ENCODE measurements at places on chromosomes 3 and 15. TPM values are rescaled to one million over a fixed set of nuclear protein-coding genes. Genes with fewer than 3 reads are reported as not detected.

DNA sequence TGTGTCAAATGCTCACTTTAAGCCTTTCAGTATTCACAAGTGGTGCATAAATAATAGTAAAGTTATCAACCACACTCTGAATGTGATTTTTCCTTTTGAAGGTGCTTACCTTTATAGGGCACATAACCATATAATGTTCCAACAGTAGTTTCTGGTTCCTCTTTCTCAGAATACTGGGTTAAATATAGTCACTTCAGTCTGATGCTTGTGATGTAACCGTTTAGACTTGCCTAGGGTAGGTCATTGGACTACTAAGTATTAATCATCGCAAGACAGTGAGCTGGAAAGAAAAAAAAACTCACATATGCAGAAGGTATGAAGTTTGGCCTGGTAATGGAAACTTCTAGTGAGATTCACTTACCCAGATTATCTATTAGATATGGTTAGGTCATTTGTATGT is 1.9 kb downstream of the KBTBD8 start:
- DNase-seq, result no peak

DNA sequence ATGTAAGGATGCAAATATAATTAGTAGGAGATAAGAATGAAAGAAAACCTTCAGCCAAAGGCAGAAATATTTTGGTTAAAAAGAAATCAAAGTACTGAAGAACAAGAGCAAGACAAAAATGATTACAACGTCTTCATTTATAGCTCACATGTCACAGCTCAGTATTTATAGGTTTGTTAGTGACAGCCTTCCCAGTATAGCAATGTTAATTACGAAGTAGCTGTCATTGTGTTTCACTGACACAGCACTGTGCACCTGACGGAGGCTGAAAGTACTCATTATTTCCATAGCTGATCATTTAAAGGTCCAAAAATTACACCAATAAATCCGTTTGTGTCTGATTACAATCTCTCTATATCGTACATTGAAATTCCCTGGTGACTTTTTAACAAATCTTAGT is 561 bp upstream of the OSTN start:
- DNase-seq, result no peak

- DNase-seq, result no peak
Observed at GRCh38 chr3:105458518-105459215, 92.0 kb downstream of the ALCAM start.

- DNase-seq, result peak; percentile 45
Observed at GRCh38 chr3:112333002-112333380, at the start of gene CD200. TSS of gene CD200 (plus strand) at chr3:112333156. CDS start at chr3:112333213, 57 bp downstream.

Gene ADAMTS17
- 0.33 TPM for total RNA-seq

Gene CD200
- 3.4 TPM for total RNA-seq

Data from dermis blood vessel endothelial cell (primary cell).